Lower lobe of right lung (tissue), 2 donors: ENCODE measurements at places on chromosomes 2 and 18. TPM values are rescaled to one million over a fixed set of nuclear protein-coding genes. Genes with fewer than 3 reads are reported as not detected.

SIX3 gene
- not detected for total RNA-seq

CETN1 gene
- total RNA-seq = not detected

PAX3 gene
- total RNA-seq = not detected

GRCh38 chr2:60984720-60985119, 32.8 kb upstream of the PEX13 start:
- no peak overlapping the region for H3K27ac ChIP-seq
- no peak overlapping the region for H3K4me3 ChIP-seq
- no peak for DNase-seq
- H3K27me3 ChIP-seq = no peaks in the 10 kb centered on the region

- H3K4me3 ChIP-seq = no peak overlapping the region
- DNase-seq = no peak
- no peaks in the 10 kb centered on the region for H3K4me1 ChIP-seq
- no peaks in the 10 kb centered on the region for H3K36me3 ChIP-seq
- no peak overlapping the region for H3K27ac ChIP-seq
Measured at GRCh38 chr2:134500211-134500935, 218.4 kb downstream of the TMEM163 start.

DNA sequence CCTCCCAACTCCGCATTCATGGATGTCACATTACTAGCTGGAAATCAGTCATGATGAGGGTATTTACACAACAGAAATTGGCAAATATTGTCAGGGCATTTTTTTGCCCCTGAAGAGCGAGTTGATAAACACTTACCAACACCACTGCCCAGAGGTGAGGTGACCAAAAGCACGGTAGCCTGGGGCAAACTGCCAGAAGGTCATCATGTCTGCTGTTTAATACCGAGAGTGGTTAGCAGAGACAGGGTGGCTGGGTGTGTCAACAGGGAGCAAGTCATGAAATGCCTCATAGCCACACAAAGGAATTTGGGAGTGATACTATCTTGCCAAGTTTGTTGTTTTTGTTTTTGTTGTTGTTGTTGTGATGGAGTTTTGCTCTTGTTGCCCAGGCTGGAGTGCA, 37.0 kb upstream of the EPC2 start:
- no peaks in the 10 kb centered on the region for H3K36me3 ChIP-seq
- no peak overlapping the region for H3K27ac ChIP-seq
- H3K27me3 ChIP-seq = no peaks in the 10 kb centered on the region
- peak; percentile 62 for DNase-seq

NEU4 gene
- not detected for total RNA-seq

- no peaks in the 10 kb centered on the region for H3K36me3 ChIP-seq
- no peaks in the 10 kb centered on the region for H3K27me3 ChIP-seq
- H3K27ac ChIP-seq = peak overlapping the region; percentile 27
- no peak for DNase-seq
- H3K4me3 ChIP-seq = no peak overlapping the region
Measured at GRCh38 chr2:62185475-62186155, 10.3 kb upstream of the B3GNT2 start.

DNA sequence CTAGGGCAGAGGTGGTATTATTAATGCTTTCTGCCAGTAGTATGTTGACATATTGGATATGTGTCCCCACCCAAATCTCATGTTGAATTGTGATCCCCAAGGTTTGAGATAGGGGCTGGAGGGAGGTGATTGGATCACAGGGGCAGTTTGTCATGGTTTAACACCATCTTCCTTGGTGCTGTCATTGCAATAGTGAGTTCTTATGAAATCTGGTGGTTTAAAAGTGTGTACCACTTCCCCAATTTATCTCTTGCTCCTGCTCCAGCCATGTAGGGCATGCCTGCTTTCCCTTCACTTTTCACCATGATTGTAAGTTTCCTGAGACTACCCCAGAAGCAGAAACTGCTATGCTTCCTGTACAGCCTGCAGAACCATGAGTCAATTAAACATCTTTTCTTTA, 47.1 kb upstream of the THSD7B start:
- no peak overlapping the region for H3K4me3 ChIP-seq
- H3K27me3 ChIP-seq = no peaks in the 10 kb centered on the region
- no peak for DNase-seq
- no peaks in the 10 kb centered on the region for H3K4me1 ChIP-seq
- H3K36me3 ChIP-seq = no peaks in the 10 kb centered on the region
- no peak overlapping the region for H3K27ac ChIP-seq

GRCh38 chr2:190707726-190708125, 58.8 kb downstream of the NAB1 start:
- no peak overlapping the region for H3K4me3 ChIP-seq
- H3K36me3 ChIP-seq = no peaks in the 10 kb centered on the region
- no peak overlapping the region for H3K27ac ChIP-seq

DNA sequence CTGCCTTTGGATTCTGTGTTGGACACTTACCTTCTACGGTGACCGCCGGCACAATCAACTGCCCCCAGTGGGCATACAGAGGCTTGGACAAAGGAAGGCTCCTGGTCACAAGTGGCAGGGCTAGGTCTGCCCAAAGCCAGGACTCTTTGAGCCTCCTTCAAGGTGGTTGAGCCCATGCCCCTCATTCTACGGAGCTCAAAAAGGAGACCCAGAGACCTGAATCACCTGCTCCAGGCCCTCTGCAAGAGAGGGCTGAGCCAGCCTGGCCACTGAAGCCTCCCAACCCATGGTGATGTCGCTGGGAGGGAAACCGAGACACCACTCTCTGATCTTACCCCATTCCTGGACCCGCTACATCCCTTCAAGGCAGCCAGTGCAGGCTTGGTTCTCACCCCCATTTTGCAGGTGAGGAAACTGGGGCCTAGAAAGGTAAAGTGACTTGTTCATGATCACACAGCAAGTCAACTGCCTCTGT, 87.9 kb downstream of the INHBB start:
- DNase-seq = no peak
- H3K36me3 ChIP-seq = no peaks in the 10 kb centered on the region
- no peak overlapping the region for H3K4me3 ChIP-seq
- no peaks in the 10 kb centered on the region for H3K4me1 ChIP-seq
- H3K27me3 ChIP-seq = peaks cover 5% of the 10 kb centered on the region

GRCh38 chr2:222751238-222751637, 79.8 kb downstream of the MOGAT1 start:
- H3K27ac ChIP-seq = no peak overlapping the region
- no peak for DNase-seq
- H3K36me3 ChIP-seq = no peaks in the 10 kb centered on the region
- no peaks in the 10 kb centered on the region for H3K27me3 ChIP-seq
- H3K4me3 ChIP-seq = no peak overlapping the region

CFAP221 gene
- 33.9 TPM for total RNA-seq

BMP10 gene
- 0.24 TPM for total RNA-seq

ST6GAL2 gene
- 0.92 TPM for total RNA-seq

DNA sequence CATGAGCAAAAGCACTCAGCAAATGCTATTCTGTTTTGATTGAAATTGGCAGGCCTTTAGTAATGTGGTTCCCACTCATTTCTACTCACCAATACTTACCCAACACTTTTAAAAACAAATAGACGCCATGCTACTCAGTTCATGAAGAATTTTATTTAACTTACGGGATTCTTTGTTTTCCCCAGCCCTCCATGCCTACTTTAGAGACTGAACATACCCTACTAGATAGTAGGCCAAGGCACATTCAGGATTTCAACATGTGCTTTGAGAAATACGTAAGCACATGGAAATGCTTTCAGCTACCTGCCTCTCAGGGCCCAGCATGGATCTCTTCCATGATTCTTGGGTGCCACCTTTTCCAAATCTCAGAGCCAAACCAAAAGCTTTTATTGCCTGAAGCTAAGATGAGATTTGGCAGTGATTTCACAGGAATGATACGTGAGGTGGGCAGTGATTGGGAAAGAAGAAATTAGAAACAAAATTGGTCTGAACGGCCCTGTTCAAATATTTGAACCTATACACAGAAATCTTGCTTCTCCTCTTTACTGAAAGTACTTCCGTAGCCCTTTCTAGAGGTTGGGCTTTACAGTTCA, 31.4 kb downstream of the NAPG start:
- H3K4me3 ChIP-seq = no peak overlapping the region
- no peaks in the 10 kb centered on the region for H3K27me3 ChIP-seq
- peak overlapping the region; percentile 32 for H3K27ac ChIP-seq
- DNase-seq = no peak

HOXD1 gene
- total RNA-seq = 3.4 TPM

GRCh38 chr2:38718601-38719000, 32.6 kb downstream of the SRSF7 start:
- no peaks in the 10 kb centered on the region for H3K27me3 ChIP-seq
- H3K27ac ChIP-seq = no peak overlapping the region
- H3K36me3 ChIP-seq = no peaks in the 10 kb centered on the region
- H3K4me1 ChIP-seq = peaks cover 26% of the 10 kb centered on the region
- DNase-seq = no peak

DNA sequence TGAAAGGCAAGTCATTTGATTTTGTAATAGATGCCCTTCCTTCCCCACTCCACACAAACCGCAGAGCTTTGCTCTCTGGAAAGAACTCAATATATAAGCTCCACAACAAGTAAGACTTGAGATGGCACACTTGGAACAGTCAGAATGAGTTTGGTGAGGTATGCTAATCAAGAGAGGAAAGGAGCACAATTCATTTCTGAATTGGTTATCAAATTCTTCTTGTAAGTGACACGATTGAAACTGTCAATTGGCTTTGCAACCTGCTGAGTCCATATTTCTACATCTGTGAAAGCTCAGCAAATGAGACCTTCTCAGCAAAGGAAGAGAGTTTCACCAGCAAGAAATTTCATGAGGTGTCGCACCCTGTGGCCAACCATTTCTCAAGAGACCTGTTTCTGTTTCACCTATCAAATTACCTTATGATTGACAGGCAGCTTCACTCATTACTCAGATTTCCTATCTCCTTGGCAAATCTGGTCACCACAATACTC, 19.1 kb downstream of the CTLA4 start:
- no peaks in the 10 kb centered on the region for H3K4me1 ChIP-seq
- no peak overlapping the region for H3K4me3 ChIP-seq
- no peaks in the 10 kb centered on the region for H3K36me3 ChIP-seq
- no peak overlapping the region for H3K27ac ChIP-seq

- H3K36me3 ChIP-seq = peaks cover 87% of the 10 kb centered on the region
- no peak for DNase-seq
- peaks cover 23% of the 10 kb centered on the region for H3K4me1 ChIP-seq
- H3K27me3 ChIP-seq = no peaks in the 10 kb centered on the region
Measured at GRCh38 chr2:117968722-117969121, 45.1 kb downstream of the CCDC93 start.

GRCh38 chr18:11074889-11075288, 74.5 kb downstream of the PIEZO2 start:
- peaks cover 5% of the 10 kb centered on the region for H3K4me1 ChIP-seq
- H3K27ac ChIP-seq = no peak overlapping the region
- H3K36me3 ChIP-seq = no peaks in the 10 kb centered on the region
- H3K27me3 ChIP-seq = no peaks in the 10 kb centered on the region
- H3K4me3 ChIP-seq = no peak overlapping the region
- DNase-seq = no peak

DNA sequence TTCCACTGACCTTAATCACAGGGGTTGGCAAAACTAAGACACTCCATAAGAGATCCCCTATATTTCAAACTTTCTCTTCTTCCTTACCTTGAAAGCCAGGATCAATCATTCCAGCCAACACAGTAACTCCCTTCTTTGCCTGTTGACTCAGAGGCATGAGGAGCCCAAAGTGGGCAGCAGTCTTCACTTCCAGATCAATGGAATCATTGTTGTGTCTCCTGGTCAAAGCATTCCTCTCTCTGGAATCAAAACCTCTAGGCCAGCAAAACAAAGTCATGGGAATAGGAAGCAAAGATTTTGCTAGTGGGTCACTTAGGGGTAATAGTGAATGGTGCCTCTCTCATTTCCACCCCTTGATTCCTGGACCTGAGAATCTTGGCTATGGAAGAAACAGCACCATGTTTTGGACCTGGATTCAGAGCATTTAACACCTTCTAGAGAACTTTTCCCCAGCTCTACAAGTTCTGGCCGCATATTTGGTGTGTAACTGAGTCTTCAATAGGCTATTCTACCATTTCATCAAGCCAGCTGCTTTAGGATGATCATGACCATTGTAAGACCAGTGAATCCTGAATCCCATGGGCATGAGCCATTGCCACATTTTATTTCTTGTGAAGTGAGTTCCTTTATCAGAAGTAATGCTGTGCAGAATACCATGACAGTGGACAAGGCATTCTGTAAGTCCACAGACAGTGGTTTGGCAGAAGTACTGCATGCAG, 65.7 kb upstream of the SERPINE2 start:
- DNase-seq = no peak
- H3K4me3 ChIP-seq = no peak overlapping the region
- H3K4me1 ChIP-seq = no peaks in the 10 kb centered on the region
- H3K27ac ChIP-seq = no peak overlapping the region

SCYGR4 gene
- total RNA-seq = not detected

GAL3ST2 gene
- total RNA-seq = not detected

TM4SF20 gene
- not detected for total RNA-seq

HOXD12 gene
- total RNA-seq = not detected

- H3K4me3 ChIP-seq = no peak overlapping the region
- H3K27ac ChIP-seq = no peak overlapping the region
- no peaks in the 10 kb centered on the region for H3K27me3 ChIP-seq
- no peaks in the 10 kb centered on the region for H3K36me3 ChIP-seq
- H3K4me1 ChIP-seq = no peaks in the 10 kb centered on the region
Measured at GRCh38 chr18:11309172-11309571, 159.8 kb upstream of the PIEZO2 start.

DNA sequence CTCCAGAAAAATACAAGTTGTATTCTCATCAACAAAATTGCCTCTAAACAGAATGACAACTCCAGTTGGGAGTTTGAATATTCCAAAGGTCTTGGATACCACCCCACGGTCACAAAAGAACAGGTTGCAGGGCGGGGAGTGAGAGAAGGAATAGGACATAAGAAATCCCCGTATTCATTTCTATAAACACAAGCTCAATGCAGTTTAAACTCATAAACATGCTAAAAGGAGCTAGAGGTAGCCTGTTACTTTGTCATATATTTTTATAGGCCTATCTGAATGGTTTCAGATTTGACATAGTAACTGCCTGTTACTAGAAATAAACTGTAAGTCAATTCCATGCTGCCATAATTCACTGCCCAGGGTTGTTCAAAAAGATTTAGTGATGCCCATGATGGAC, 567.5 kb downstream of the BCL11A start:
- no peak for DNase-seq
- H3K4me1 ChIP-seq = no peaks in the 10 kb centered on the region
- no peak overlapping the region for H3K27ac ChIP-seq
- no peak overlapping the region for H3K4me3 ChIP-seq
- H3K36me3 ChIP-seq = no peaks in the 10 kb centered on the region
- H3K27me3 ChIP-seq = no peaks in the 10 kb centered on the region

DNA sequence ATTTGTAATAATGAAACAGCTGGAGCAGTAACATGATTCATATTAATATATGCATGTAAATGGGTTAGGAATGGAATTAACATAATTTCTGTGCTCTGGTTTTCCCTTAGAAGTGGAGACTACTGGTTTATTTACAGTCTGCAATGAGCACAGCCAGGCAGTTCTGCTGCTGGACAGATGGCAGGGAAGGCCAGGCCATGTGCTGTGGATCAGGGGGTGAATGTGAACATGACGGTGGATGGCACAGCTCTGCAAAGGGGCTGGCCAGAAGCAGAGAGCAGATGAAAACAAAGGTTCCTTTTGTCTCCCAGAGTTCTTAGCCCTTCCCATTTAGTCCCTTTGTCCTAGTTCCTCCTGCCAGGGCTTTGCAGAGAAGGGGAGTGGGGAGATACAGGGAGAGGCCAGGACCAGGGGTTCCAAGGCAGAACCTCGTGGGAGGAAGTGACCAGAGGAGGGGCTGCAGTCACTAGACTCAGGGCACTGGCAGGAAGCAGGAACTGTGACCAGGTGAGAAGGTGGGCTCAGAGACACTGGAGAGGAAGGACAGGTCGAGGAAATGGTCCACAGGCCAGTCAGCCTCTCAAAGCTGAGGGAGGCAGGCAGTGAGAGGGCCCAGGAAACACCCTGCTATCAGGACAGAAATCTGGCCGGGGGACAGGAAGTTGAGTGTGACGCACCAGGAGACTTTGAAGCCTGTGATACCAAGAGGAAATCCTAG, 112.9 kb upstream of the ATP8B1 start:
- no peak overlapping the region for H3K4me3 ChIP-seq
- H3K4me1 ChIP-seq = peaks cover 6% of the 10 kb centered on the region
- no peak for DNase-seq
- no peaks in the 10 kb centered on the region for H3K36me3 ChIP-seq
- H3K27ac ChIP-seq = no peak overlapping the region
